ENCODE measurements at places on chromosomes 2 and 18.

- no peak for DNase-seq
These were observed 11.6 kb downstream of the TRPM8 start for GRCh38 chr2:233928594-233929351.

DNA sequence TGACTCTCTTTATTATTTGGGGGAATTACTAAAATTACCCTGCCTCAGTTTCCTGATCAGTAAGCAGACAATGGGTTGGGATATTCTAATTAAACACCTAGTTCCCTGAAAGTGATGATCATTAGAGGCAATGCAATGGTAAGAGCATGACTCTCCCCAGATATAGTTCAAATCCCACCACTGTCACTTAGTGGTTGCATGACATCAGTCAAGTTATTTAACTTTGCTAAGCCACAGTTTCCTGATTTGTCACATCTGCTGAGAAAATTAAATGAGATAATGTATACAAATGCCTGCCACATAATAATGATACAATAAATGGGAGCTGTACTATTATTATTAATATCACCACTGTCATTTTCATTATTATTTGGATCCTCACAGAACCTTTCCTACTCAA is 29.9 kb downstream of the ZEB2 start:
- no peak for DNase-seq

DNA sequence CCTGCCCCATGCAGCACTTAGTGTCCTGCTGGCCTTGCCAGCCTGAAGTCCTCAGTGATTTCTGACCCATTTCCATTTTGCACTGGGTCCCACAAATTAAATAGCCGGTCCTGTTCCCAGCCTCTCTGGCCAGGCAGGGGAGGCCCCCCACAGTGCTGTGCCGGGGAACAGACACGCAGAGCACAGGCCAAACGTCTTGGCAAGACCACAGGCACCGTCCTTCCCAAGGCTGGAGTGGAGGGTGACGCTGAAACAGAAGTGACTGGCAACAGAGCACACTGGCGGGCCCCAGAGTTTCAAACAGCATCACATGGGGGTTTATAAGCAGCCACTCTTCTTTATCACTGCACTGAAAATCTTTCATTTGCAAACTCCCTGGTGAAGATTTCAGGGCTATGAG is 52.2 kb downstream of the EDAR start:
- no peak for DNase-seq

GRCh38 chr2:10820978-10821695 is 8.6 kb upstream of the PDIA6 start:
- DNase-seq: no peak

GRCh38 chr2:186105016-186105724 is 366.6 kb downstream of the FSIP2 start:
- no peak for DNase-seq

GRCh38 chr2:156739301-156739700 is 303.1 kb downstream of the GPD2 start:
- DNase-seq: no peak

GRCh38 chr2:120617055-120617454 is 118.6 kb upstream of the GLI2 start:
- no peak for DNase-seq

DNA sequence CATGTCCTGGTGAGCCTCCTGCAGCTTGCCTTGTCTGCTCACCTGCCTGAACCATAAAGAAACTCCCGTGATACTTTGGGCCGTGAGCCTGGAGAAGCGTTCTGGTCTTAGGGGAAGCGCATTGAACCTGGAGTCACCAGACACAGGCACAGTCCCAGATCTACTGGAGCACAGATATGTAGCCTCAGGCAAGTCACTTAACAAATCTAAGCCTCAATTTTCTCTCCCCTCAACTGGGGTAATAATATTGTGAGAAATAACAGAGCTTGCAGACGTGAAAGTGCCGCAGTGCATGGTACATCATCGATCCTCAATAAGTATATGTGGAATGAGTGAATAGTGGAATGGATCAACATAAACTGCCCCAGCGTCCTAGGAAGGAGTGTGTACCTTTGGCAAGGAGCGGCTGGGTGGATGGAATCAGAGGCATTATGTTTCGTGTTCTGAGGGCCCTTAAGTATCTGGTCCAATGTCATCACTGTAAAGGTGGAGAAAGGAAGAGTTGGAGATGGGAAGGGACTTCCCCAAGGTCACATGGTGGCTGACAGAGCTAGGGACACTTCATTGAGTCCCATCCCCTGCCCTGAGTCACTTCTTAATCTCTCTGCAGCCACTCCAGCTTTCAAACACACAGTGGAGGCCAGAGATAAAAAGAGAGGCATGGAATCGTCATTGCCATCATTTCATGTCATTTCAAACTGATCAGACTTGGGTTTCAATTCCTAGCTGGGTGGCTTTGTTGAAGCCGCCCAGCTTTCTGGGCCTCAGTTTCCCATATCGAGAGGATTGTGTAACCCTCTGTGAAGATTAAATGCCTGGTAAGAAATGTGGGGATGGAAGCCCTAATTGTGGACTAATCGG is 172.4 kb downstream of the DDX1 start:
- no peak for DNase-seq

DNA sequence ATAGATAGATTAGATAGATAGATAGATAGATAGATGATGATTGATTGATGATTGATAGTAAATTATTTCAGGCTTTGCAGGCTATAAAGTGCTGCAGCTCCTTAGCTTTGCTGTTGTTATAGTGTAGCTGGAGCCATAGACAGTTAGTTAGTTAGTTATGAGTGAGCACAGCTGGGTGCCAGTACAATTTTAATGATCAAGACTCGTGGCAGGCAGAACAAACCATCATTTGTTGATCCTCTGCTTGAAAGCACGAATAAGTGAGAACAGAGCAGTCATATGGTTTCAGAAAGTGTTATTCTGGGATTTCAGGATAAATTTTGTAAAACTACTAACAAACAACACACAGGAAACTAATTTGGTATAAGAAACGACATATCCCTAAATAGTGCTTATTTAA is 53.9 kb downstream of the THOC1 start:
- no peak for DNase-seq

- peak; percentile 65 for DNase-seq
These were observed 305.6 kb upstream of the CXCR4 start for GRCh38 chr2:136423516-136423996.

DNA sequence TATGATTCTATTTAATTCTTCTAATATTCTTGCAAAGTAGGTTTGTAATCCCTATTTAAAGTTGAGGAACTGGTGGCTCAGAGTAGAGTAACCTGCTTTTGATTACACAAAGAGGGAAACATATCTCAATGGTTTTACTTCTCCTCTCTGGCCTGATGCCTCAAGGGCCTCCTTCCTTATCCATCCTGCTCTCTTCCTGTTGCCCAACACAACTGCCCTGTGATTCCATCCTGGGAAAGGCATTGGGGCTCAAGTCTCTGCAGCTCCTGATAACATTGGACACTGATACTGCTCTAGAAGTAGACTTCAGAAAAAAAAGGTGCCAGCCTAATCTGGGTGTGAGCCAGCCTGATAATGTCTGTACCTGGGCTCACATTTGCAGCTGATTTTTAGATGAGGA is 75.8 kb downstream of the RDH14 start:
- no peak for DNase-seq

GRCh38 chr2:25098670-25099486 is 57.0 kb downstream of the EFR3B start:
- DNase-seq: no peak

GRCh38 chr2:212135739-212136138 is 402.9 kb downstream of the ERBB4 start:
- no peak for DNase-seq

GRCh38 chr2:74093840-74094239 is 53.9 kb downstream of the BOLA3 start:
- DNase-seq: no peak

- no peak for DNase-seq
These were observed 231.5 kb downstream of the PTH2R start for GRCh38 chr2:208638059-208638458.

- DNase-seq: no peak
These were observed 99.9 kb downstream of the PARD3B start for GRCh38 chr2:204645018-204645773.

DNA sequence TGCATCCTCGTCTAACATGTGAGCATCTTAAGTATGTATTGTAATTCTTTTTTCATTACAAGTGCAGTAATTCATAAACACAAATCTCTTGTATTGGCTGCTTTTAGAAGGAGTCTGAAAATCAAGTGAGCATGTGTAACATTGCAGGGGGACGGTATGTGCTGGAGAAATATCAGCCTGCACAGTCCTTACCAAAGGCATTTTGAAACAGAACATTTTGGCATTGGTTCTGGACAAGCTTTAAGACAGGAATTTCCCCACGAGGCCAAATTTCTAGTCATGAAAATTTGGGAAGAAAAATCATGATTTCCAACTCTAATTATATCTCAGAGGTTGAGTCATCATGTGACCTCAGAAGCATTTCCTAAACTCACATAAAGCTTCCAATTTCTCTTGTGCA is 24.7 kb upstream of the NRP2 start:
- DNase-seq: no peak

DNA sequence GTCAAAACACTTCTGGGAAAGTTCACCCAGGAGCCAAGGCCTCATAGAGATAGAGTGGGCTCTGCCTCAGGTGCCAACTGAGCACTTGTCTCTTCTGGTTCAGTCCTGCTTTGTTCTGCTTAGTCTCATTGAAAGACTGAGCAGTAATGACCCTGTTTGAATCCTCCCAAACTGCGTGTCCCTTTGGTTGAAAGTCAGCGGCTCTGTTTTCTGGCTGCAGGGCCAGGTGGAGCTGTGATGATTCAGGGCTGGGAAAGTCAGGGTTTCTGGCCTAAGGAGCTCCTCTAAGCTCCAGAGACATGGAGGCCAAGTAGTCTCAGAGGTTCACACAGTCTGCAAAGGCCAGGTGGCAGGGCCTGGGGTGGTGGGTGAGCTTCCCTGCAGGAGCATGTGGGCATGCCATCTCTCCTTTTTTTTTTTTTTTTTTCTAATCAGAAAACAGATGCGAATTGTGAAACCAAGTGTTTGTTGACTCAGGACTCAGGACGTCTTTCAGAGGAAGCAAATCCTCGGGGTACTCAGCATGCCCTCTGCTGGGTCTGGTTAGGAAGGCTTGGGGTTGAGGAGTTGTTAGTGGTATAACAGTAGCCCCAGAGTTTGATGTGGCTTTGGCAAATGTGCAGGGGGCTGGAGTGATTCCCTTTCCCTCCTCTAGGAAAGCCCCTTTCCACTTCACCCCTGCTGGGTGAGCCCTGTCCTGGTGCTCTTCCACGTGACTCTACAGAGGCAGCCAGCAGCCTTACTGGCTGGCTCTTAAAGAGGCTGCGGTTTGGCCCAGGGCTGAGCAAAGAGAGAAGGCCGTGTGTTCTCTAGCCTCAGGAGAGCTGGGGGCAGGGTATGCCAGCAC is 38.3 kb downstream of the TMEM17 start:
- no peak for DNase-seq

DNA sequence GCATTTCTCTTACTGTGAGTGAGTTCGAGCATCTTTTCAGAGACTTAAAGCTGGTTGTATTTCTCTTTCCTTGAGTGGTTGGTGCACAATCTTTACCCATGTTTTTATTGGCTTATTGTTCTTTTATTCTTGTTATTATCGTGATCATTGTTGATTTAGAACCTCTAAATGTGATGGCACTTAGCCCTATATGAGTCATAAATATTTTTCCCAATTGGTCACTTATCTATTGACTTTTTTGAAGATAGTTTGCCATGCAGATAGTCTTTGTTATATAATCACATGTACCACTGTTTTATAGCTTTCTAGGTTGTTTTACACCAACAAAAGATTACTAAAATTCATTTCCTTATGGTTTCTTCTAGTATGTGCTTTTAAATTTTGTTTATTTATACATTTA is 141.6 kb upstream of the MSH6 start:
- no peak for DNase-seq

- no peak for DNase-seq
These were observed 15.8 kb downstream of the NABP1 start for GRCh38 chr2:191693778-191694177.

GRCh38 chr2:216499641-216500218 is 1.1 kb downstream of the RPL37A start:
- DNase-seq: no peak

DNA sequence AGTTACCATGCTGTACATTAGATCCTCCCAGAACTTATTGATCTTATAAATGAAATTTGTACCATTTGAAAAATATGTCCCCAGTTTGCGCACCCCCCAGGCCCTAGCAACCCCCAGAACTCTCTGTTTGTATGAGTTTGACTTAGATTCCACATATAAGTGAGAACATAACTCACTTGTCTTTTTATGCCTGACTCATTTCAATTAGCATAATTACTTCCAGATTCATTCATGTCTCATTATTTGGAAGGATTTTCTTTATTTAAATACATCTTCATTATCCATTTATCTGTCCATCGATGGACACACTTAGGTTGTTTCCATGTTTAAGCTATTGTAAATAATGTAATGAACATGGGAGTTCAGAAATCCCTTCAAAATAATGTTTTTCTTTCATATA is 705.9 kb downstream of the CCDC85A start:
- no peak for DNase-seq

- DNase-seq: no peak
These were observed 16.3 kb upstream of the SNED1 start for GRCh38 chr2:240981871-240982800.

- no peak for DNase-seq
These were observed 21.9 kb downstream of the CHMP3 start for GRCh38 chr2:86541334-86541733.

DNA sequence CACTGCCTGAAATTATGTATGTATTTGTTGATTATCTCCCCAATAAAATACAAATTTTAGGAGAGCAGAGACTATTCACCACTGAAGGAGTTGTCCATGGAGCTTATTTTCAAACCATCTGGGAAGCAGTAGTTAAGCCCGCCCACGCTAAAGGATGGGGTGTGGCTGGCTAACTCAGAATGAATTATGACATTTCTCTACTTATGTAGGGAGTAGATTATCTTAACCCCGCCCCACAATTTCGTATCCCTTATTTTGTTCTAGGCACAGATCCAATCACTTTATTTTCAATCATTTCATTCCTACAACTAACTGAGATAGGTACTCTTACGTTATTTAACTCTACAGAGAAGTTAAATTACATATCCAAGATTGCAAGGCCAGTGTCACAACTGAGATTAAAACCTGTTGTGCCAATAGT is 1.4 kb upstream of the LAPTM4A start:
- no peak for DNase-seq

Measured in activated naive CD8-positive, alpha-beta T cell treated with anti-CD3 and anti-CD28 coated beads, Interleukin-2, amount 50 U/mL, for 16 hours (primary cell).